ENCODE measurements at places on chromosomes 1 and 21.

DNA sequence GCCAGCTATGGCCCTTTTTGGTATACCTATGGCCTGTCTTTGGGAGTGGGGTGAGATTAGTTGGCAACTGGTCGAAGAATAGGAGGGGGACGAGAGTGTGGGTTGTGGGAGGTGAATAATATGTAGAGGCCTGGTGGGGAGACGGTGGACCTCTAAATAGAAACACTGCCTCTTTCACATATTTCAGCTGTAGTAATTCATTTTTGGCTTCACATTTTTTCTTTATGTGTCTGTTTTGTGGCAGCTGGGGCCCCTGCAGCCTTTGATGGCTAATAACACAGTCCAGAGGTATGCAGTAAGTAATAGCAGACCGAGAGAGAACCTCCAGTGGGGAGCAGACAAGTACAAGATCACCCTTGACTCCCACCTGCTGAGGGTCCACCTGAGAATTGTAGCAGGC, 75.9 kb downstream of the HLX start:
- no peak for DNase-seq

DNA sequence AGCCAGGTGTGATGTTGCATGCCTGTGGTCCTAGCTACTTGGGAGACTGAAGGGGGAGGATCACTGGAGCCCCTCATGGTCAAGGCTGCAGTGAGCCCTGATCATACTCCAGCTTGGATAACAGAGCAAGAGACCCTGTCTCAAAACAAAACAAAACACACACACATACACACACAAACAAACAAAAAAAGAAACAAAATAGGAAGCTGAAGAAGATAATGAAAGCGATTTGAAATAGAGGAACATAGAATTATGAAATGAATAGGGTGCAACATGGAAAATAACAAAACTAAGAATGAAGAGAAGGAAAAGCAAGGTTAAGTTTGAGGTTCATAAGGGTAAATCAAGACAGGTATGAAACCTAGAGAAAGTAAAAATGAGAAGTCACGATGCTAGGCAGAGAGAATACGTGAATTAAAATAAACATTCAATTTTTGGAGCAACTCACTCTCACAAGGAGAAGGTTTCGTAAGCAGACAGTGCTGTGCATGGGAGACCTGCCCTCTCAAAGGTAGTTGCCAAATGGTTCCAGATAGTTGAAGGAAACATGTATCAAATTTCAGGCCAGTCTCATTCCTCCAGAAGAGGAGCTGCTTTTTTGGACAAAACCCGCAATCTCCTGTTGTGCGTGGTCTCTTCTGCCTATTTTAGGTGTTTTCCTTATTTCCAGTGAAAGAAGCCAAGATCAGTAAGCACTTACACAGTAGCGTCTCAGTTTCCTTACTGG, 3.3 kb downstream of the CD46 start:
- DNase-seq = no peak

GRCh38 chr1:113928187-113928930, 765 bp upstream of the HIPK1 start:
- no peak for DNase-seq

GRCh38 chr1:1084372-1085170, 10.5 kb upstream of the RNF223 start:
- DNase-seq = no peak

GRCh38 chr21:29080454-29080941, 7.0 kb upstream of the CCT8 start:
- DNase-seq = no peak

DNA sequence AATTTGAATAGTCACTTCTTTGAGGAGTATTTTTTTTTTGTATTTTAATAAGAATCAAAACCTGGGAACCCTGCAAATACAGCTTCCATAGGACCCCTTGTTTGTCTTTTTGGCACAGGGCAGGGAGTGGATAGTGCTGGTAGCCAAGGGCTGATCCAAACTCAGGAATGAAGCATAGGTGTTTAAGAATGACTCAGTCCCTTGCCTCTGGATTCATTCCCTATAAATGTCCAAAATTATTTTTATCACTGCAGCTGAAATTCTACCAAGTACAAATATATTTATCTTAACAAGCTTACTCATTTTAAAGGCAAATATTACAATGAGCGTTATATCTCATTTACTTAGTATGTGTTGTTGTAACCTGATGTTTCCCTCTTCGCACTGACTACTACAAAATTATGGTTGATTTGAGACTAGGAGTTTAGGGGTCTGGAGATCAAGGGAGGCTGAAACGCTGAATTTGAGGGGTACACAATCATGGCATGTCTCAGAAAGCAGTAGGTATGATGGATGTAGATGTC, 278.6 kb upstream of the LYPLAL1 start:
- no peak for DNase-seq

DNA sequence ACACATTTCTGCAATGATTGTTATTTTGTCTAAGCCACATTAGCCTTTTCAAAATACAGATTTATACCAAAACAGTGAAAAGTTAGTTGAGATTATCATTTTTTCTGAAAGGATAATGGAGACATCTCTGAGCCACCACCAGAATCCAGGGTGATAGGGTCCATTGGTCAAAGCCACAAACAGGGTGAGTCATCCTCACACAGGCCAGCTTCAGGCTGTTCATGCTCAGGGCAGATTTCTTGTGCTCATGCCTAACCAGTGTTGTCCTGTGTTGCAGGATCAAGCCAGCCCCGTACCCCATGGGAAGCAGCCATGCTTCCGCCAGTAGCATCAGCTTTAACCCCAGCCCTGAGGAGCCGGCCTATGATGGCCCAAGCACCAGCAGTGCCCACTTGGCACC, 13.4 kb downstream of the ELOA start:
- no peak for DNase-seq

DNA sequence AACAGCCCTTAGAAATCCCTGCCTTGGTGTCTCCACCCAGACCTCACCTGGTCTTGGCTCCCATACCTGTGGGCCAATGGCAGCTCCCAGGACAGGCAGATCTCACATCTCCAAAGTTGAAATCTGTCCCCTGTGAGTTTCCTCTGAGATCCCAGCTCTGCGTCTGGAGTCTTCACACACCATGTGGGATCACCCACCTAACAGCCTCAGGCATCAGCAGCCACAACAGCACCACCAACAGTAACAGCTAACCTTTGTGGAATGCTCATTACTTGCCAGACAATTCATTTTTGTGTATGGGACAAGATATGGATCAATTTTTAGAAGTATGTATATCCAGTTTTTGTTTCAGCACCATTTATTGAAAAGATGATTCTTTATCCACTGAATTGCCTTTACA, 523.2 kb downstream of the MATN1 start:
- DNase-seq = no peak

GRCh38 chr21:33265664-33266049, 510 bp upstream of the IL10RB start:
- peak; percentile 56 for DNase-seq

DNA sequence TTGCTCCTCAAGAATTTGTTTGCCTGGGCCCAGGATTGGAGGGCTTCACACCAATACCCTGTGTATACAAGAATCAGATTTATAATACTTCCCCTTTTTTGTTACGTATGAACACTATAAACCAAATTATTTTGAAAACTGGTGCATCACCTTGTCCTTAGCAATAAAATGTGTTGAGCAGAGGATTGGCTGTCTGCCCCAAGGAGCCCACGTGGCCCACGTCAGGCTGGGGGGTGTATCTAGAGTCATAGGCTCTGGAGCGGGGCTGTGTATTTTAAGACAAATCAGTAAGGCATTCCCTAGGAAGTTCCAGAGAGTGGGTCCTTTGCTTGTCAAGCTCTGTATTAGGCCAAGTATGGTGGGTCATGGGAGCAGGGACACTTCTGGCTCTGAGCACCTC, 2.0 kb upstream of the ST3GAL3 start:
- DNase-seq = no peak

- DNase-seq = no peak
Measured at GRCh38 chr1:227958617-227959324, 11.0 kb upstream of the WNT9A start.

GRCh38 chr1:30416221-30416820, 307.1 kb downstream of the MATN1 start:
- DNase-seq = no peak

DNA sequence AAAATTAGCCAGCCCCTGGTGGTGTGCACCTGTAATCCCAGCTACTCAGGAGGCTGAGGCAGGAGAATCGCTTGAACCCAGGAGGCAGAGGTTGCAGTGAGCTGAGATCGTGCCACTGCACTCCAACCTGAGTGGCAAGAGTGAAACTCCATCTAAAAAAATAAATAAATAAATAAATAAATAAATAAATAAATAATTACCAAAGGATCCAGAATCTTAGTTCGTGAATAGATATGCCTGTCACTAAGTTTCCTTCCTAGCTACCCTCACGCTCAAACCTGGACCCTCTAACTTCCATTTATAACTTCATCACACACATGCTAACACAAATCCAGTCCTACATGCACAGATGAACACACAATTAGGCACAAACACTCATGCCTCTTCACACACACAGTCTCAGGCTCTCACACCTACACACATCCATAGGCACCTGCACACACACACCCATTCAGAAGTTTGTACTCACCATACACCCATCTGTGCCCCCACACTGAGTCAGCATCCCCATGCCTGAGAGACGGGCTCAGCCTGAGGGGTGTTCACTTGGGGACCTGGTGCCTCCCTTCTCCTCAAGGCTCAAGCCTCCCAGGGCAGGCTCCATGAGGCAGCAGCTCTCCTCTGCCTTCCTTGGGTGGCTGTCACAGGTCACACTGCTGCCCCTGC, 61.5 kb downstream of the LACTBL1 start:
- no peak for DNase-seq

GRCh38 chr1:182185842-182186756, 124.6 kb upstream of the ZNF648 start:
- DNase-seq = no peak

DNA sequence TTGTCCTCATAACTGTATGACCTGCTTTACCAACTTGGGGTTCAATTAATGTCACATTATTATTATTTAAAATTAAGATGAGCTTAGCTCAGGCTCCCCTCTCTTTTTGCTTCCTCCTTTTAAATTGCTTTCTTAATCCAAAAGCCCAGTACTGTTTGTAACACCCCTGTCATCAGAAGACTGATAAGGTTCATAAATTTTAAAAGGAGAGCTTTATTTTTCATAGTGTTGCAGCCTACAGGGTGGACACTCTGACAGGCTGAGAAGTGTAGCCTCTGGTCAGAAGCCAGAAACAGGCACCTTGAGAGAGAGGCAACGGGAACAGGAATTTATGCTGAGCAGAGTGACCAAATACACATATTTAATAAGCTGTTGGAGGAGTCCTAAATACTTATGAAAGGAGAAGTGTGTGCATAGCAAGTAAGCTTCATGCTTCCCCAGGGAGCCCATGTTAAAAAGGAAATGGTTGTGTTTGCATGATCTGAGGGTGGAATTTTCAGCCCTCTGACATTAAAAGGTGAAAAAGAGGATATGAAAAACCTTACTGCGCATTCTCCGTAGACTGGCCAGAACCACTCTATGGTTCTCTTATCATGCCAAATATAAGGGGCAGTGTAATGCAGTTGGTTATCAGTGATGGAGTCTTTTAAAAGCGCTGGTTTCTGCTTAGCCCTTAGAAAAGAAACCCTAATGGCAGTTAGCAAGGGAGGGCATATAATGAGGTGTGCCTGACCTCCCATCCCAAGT, 30.5 kb upstream of the FGGY start:
- DNase-seq = no peak

DNA sequence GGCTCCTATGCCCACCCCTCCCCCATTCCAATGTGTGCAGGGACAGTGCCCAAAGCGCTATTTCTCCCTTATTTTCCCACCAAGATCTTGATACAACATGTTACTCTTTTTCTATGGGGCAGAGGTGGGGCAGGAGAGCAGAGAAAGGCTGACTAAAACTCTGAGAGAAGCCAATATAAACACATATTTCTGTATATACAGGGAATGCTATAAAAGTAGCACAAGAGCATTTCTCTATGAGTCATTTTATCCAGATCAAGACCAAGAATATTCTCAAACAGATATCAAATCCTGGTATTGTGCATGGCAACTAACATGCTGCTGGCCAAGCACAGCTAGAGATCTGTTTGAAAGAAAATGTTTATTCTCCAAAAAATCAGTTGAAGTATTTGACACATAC, 7.3 kb downstream of the WDR26 start:
- no peak for DNase-seq
